NCI-H446 (cell line): ENCODE measurements at places on chromosomes 2 and 18.

GRCh38 chr2:104344985-104345384 lies 508.9 kb upstream of the POU3F3 start:
- no peak for DNase-seq

GRCh38 chr2:45567974-45568789 lies 42.9 kb downstream of the SRBD1 start:
- no peak for DNase-seq

GRCh38 chr18:24071029-24071428 lies 56.5 kb downstream of the TTC39C start:
- no peak for DNase-seq

GRCh38 chr2:154551649-154552048 lies 146.8 kb upstream of the KCNJ3 start:
- no peak for DNase-seq

DNA sequence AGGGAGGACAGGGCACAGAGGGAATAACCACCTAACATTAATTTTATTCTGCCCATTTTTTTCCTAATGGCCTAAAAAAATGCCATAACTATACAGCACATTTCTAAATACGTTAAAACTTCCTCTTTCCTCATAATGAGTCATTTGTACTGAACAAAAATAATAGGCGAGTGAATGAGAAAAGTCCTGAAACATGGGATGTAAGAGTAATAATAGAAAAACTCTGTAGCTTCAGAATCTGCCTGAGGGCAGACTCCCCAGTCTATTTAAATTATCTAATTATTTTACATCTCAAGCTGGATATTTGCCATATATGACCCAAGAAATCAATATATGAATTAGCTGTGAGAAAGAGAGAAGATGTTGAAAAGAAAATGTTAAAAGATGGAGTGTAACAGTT lies 285.1 kb downstream of the TMX3 start:
- DNase-seq: no peak

DNA sequence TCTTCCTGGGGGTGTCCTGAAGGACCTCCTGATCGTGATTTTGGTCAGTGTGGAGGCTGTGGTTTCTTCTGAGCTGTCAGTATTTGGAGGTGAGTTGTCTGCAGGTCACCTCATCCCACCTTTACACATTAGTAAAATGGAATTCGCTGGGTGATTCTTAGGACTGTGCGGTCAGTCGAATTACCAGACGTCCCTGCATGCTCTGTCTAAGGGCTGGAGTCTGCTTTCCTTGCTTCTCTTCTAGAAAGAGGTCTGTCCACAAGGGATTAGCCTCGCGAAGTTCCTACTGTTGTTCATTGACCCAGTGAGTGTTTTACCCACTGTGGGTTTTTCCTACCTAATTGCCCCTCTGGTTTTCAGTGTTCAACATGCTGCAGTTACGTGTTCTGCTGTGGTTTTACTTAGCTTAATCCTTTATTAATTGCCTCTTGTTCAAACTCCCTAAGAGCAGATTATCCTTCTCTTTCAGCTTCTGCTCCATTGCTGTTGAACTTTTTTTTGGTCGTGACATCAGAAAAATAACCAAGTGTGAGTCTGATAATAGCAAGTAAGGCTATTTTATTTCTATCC lies 183.4 kb downstream of the NEDD4L start:
- no peak for DNase-seq

GRCh38 chr18:67672155-67672554 lies 155.6 kb upstream of the DSEL start:
- no peak for DNase-seq

DNA sequence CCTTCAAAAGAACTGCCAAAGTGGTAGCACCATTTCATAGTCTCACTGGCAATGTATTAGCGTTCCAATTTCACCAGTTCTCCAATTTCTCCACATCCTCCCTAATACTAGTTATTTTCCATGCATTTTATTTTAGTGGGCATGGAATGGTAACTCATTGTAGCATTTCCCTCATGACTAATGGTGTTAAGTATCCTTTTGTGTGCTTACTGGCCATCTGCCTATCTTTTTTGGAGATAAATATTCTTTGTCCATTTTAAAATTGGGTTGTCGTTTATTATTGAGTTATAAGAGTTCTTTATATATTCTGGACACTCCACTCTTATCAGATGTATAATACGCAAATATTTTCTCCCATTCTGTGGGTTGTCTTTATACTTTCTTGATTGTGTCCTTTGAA lies 107.1 kb downstream of the THADA start:
- no peak for DNase-seq

- DNase-seq: no peak
Measured at GRCh38 chr2:192373221-192373620, 178.5 kb upstream of the TMEFF2 start.

- no peak for DNase-seq
Measured at GRCh38 chr2:237665713-237666143, 38.3 kb downstream of the LRRFIP1 start.

DNA sequence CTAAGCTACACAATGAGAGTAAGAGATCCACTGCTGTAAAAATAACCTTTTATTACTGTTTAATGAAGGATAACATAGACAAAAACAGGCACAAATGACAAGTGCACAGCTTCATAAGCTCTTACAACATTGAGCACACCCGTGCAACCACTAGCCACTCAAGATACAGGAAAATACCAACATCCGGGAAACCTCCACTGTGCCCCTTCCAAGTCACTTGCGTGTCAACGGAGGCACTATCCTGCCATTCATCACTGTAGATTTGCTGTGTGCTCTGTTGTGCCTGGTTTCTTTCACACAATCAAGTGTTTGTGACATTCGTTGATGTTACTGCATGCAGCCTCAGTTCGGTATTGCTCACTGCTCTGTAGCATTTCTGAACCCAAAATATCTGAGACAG lies 292.9 kb upstream of the MYT1L start:
- no peak for DNase-seq

- DNase-seq: no peak
Measured at GRCh38 chr18:65897292-65897691, 146.5 kb downstream of the CDH7 start.

DNA sequence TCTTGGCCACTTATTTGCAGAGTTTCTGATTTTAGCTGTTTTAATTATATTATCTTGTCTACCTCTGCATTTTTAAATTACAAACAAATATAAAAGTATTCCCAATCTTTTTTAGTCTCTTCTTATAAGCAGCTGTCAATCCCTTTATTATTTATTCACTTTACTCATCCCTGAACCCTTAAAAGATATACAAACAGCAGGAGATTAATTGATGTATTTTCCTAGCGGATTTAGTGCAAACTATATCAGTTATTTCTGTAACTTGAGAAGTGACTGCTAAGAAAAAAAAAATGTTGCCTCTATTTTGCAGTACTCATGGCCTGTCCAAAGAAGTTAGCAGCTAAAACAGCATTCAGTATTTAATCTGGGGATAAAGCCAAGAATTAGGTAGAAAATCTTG lies 42.1 kb upstream of the GCFC2 start:
- DNase-seq: no peak

GRCh38 chr2:71715241-71715750 lies 261.9 kb downstream of the DYSF start:
- DNase-seq: no peak

GRCh38 chr2:51995293-51995692 lies 963.4 kb upstream of the NRXN1 start:
- DNase-seq: no peak

GRCh38 chr2:18630101-18630500 lies 40.7 kb upstream of the NT5C1B start:
- no peak for DNase-seq

GRCh38 chr2:230325316-230326243 lies 1.4 kb upstream of the SP140L start:
- no peak for DNase-seq

- DNase-seq: no peak
Measured at GRCh38 chr2:49914281-49914680, 760.0 kb upstream of the FSHR start.

GRCh38 chr2:19709553-19709952 lies 192.2 kb downstream of the TTC32 start:
- no peak for DNase-seq
